NK-92 treated with Interleukin-12 subunit alpha and Interleukin-12 subunit beta, amount 100 ng/mL, for 24 hours (cell line): ENCODE measurements at places on chromosomes 5 and 9.

DNA sequence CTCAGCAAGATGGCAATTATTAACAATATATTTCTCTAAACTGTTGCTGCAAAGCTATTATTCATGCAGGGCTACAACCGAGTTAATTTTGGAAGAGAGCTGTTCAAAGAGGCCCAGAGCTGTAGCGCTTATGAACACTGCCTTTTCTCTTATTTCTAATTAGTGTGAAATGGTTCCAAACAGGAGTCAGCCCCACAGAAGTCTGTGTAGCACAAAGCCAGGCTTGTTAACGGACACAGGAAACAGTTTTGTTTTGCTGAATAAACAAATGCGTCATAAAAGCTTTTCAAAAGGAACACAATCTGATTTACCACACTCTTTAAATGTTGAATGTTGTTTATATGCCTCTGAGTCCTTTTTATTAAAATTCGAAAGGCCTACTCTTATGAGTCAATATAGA is 396.5 kb downstream of the ANXA1 start:
- no peak for DNase-seq

DNA sequence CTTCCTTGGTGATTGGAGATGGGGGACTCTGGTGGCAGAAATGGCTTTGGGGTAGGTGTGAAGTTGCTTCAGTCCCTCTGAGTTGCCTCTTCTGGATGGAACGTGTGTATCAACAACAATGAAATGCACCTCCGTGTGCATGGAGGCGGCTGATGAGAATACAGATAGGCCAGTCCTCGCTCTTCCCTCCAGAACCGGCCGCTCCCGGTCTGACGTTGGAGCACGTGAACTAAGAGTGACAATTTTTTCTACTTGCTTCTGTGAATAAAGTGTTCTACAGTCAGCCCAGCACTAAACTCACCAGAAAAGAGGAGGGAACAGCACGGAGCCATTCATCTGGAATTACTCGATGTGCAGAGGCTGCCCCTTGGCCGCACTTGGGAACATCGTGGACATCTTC is 90.7 kb downstream of the ANKRD33B start:
- DNase-seq = no peak

DNA sequence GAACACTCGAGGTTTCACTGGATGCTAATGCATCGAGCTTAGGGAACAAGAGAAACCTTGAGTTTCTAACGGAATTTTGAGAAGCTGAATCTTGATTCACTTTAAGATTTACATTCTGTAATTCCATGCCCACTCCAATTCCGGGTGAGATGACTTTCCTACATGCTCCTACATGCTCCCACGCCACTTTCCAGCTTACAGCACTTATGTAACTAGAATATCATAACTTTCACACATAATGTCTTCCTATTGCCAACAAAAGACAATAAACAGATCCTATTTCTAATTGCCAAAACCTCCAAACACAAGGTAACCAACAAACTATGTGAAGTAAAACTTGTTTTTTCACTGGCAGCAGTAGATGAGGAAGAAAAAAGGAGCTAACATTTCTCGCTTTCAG is 72.9 kb downstream of the ECPAS start:
- no peak for DNase-seq

DNA sequence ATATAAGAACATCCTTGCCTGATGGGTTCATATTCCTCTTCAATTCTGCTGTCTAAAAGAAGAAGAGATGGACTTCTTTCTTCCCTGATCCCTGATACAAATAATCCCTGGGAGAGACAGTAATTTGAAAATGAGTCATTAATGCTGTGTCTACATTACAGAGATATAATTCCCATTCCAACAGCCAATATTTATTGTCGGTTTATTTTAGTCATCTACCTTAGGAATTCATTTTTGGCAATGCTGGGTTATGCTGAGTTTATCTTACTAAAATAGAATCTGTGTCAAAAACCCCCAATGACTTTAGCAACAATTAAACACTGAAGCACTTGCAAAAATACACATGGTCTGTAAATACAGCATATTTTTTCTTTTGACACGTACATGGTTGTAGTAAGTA is 23.9 kb downstream of the ZNF474 start:
- DNase-seq = no peak

DNA sequence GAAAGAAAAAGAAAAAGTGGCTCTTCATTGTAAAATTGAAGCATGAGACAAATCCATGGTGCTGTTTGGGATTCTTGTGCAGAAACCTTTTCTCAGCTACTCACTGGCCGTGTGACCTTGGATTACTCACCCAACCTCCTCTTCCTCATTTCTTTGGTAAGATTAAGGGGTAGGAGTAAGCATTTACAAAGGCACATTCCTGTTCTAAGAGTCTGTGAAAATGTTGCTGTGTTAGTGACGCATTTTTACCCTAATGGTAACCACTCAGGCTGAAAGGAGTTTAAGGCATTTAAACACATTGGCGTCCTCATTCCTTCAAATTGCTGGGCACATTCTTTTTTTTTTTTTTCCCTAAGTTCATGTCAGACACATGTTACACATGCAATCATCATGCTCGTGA is 4.3 kb downstream of the RAI14 start:
- no peak for DNase-seq

GRCh38 chr9:84780385-84780784 is 110.9 kb downstream of the NTRK2 start:
- no peak for DNase-seq
